ENCODE measurements at places on chromosomes 1 and 21. TPM values are rescaled to one million over a fixed set of nuclear protein-coding genes. Genes with fewer than 3 reads are reported as not detected.

AGBL4 gene
- not detected for total RNA-seq

COL9A2 gene
- total RNA-seq, result 3.2 TPM

WLS gene
- not detected for total RNA-seq

RAB3B gene
- total RNA-seq, result 0.08 TPM

OR2M2 gene
- not detected for total RNA-seq

CD1D gene
- not detected for total RNA-seq

BTBD8 gene
- 2.4 TPM for total RNA-seq

LMX1A gene
- total RNA-seq, result not detected

FHAD1 gene
- 0.46 TPM for total RNA-seq

RIPK4 gene
- total RNA-seq, result 0.05 TPM

C8B gene
- total RNA-seq, result not detected

CCDC27 gene
- not detected for total RNA-seq

SERPINC1 gene
- total RNA-seq, result not detected

IVL gene
- total RNA-seq, result not detected

ITLN2 gene
- not detected for total RNA-seq

GBP6 gene
- total RNA-seq, result 0.40 TPM

OR2T2 gene
- not detected for total RNA-seq

HHIPL2 gene
- total RNA-seq, result not detected

AMY2A gene
- not detected for total RNA-seq

ADAMTS1 gene
- total RNA-seq, result 1.1 TPM

LCE1B gene
- total RNA-seq, result not detected

NTRK1 gene
- total RNA-seq, result 2.2 TPM

KIRREL1 gene
- total RNA-seq, result 0.02 TPM

CNKSR1 gene
- total RNA-seq, result 5.0 TPM

LYPD8 gene
- total RNA-seq, result not detected

CLCA4 gene
- total RNA-seq, result not detected

Data from activated naive CD4-positive, alpha-beta T cell treated with anti-CD3 and anti-CD28 coated beads, Interleukin-2, amount 10 ng/mL, durations not matched to agents 5 hours and 36 hours (primary cell).